ENCODE measurements at places on chromosomes 11 and 22.

- no peak for DNase-seq
- no peaks in the 10 kb centered on the region for H3K36me3 ChIP-seq
- H3K27me3 ChIP-seq, result peaks cover 5% of the 10 kb centered on the region
- no peak overlapping the region for H3K27ac ChIP-seq
- H3K4me3 ChIP-seq, result no peak overlapping the region
Observed at GRCh38 chr11:79102840-79103239, 338.0 kb downstream of the TENM4 start.

DNA sequence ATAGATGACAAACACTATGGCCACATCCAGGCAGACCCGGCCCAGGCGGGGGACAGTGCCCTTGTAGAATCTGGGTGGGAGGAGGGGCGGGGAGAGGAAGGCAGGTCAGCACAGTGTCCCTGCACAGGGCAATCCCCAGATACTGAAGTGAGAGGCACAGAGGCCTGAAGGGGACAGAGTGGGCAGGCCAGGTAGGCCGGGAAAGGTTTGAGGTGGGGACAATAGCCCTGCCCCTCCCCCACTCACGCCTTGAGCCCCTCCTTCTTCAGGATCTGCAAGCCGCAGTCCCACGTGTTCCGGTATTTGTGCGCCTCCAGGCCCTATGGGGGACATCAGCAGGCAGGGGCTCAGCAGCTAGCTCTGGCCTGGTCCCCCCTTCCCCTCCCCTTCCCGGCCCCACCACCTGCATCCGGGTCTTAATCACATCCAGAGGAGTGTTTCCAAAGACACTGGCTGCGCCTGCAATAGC, 2.3 kb downstream of the SLC25A1 start:
- DNase-seq, result no peak
- peaks cover 28% of the 10 kb centered on the region for H3K4me1 ChIP-seq
- H3K4me3 ChIP-seq, result peak overlapping the region; percentile 73
- peaks cover 3% of the 10 kb centered on the region for H3K36me3 ChIP-seq

GRCh38 chr11:94925422-94926270, 47.7 kb downstream of the CWC15 start:
- peaks cover 23% of the 10 kb centered on the region for H3K4me1 ChIP-seq
- no peak for DNase-seq
- H3K27ac ChIP-seq, result peak overlapping the region; percentile 7
- peaks cover 5% of the 10 kb centered on the region for H3K36me3 ChIP-seq
- H3K27me3 ChIP-seq, result peaks cover 3% of the 10 kb centered on the region

- no peaks in the 10 kb centered on the region for H3K27me3 ChIP-seq
- H3K27ac ChIP-seq, result no peak overlapping the region
- DNase-seq, result no peak
- no peaks in the 10 kb centered on the region for H3K36me3 ChIP-seq
- no peaks in the 10 kb centered on the region for H3K4me1 ChIP-seq
Observed at GRCh38 chr11:116454020-116454645, 318.7 kb downstream of the BUD13 start.

All from activated T-helper 1 cell treated with anti-CD3 and anti-CD28 coated beads, Interleukin-12 subunit alpha, Interleukin-12 subunit beta, Interleukin-2, Interleukin-4 antibody, amounts not matched to agents 30 ng/mL and 10 ng/mL and 1 ng/mL, durations not matched to agents 14 hours and 24 hours and 36 hours (primary cell).